Left hindlimb (tissue), 1 donor: ENCODE measurements at places on chromosomes 12 and 14.

DNA sequence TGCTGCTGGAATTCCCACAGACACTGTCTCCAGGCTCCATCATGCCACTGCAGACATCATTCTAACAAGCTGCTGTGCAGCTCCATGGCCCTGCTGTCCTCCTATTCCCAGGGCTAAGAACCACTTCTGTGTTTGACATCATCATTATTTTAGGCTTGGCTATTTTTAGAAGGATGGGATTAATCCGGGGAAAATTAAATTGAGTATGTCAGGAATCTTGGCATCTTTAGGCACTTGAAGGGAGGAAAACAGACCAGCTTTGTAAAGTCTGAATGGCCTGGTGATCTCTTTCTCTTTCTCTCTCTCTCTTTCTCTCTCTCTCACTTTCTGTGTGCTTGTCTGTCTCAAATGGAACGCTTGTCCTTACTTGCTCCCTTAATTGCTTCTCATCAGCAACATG, 568.3 kb upstream of the FLRT2 start:
- DNase-seq = no peak

DNA sequence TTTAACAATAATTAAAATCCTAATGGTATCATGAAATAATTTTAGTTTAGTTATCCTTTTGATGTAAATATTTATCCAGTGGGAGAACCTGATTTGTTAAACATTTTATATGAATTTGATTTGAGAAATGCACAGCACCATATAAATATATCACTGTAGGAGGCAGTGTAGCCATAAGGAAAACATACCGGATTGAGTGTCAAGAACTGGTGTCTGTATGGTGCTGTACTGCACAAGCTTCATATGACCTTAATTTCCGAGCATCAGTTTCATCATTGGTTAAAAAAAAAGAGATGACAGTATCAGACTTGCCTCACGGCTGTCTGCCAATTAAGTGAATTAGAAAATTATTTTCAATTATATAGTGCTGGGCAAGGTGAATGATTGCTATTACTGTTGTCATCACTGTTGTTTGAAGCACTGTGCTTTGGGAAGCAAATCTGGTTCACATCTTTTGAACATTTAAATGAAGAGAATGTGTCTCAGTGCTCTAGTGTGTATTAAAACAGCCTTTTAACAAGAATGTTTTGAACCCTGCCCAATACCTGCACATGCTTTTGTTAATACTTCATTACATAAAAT, 72.1 kb downstream of the TMTC2 start:
- no peak for DNase-seq

DNA sequence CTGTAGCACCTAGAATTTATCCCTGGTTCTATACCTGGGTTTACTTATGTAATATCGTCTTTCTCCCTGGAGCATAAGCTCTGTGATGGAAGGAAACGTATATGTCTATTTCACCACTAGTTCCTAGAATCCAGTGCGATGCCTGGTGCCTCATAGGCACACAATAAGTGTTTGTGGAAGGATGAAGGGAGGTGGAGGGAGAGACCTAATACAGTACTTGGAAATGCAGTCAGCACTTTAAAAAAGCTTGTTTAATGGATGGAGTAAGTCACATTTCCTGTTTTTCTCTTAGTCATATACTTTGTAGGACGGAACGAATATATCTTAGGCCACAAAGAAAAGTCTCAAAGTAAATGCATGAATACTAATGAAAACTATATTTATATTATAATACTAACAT, 186.5 kb upstream of the HMGA2 start:
- DNase-seq = no peak

- no peak for DNase-seq
Observed at GRCh38 chr12:47650469-47650868, 55.4 kb downstream of the RPAP3 start.

DNA sequence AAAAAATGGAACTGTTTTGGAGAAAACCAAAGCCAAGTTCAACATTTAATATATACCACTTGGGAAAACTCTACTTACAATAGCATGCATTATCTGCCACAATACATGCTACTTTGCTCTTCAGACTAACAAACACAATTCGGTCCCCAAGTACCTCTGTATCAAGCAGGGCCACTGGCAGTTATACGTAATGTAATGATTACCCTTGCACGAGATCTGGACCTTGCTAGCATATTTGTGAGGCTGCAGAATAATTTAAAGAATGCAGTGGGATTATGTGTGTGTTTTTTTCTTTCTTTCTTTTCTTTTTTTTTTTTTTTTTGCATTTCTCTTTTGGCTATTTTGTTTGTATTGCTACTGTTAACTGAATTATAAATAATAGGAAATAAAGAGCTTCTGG, 22.8 kb upstream of the PYGL start:
- DNase-seq = no peak
